BJ (cell line): ENCODE measurements at places on chromosomes 1 and 21.

DNA sequence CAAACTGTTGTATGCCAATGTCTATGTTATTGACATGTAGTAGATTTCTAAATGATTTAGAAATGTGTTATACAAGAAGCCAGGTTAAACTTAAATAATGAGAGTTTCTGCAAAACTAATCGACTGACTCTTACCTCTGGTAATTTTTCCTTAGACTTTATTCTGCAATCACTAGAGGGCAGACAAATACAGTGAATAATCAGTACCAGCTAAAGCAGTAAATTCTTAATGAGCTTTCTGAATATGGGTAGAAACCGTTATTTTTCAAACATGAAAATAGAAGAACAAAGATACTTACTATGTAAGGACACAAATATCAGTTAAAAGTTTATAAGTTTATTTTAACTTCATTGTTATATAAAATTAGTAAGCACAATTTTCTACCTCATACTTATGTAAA lies 97.9 kb upstream of the RGS1 start:
- DNase-seq: no peak

DNA sequence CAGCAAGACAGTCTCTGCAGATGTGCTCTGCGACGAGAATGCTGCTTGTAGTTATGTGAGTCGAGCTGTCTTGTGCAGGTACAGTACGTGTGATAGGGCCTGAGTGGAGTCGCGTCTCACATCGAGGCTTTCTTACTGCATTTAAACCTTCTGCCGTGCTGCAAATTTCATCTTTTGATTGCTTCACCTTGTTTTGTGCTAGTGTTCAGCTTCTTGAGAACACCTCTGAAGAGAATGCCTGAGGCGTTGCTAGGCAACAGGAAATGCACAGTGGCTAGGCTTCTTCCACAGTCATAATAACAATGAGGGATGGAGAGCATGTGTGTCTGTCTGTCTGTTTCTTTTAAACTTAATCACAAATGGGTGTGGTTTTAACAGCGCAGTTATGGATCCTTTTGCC lies 52.9 kb downstream of the MRPS6 start:
- DNase-seq: peak; percentile 37

GRCh38 chr1:15156807-15157380 lies 3.3 kb downstream of the TMEM51 start:
- no peak for DNase-seq

DNA sequence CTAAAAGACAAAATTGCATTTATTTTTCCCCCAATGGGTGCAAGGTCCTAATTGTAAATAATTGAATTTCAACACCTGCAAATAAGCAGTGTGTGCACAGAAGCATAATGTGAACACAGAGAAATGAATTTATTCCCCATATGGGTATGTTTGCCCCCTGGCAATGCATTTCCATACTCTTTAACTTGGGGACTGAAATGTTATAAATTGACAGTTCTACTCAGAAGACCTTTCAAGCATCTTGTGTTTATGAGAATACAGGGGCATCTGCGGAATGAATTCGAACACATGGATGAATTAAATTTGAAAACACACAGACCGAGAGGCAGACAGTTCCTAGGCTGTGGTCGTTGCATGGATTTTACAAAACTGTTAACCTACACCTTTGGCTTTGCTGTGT lies 3.5 kb downstream of the PBX1 start:
- no peak for DNase-seq

- DNase-seq: no peak
Observed at GRCh38 chr21:44766014-44766817, 35.4 kb downstream of the UBE2G2 start.
